Amniotic epithelial cell (primary cell): ENCODE measurements at places on chromosomes 11 and 22.
A peak's percentile ranks its signal among the peaks of the same experiment; 100 is the strongest.

DNA sequence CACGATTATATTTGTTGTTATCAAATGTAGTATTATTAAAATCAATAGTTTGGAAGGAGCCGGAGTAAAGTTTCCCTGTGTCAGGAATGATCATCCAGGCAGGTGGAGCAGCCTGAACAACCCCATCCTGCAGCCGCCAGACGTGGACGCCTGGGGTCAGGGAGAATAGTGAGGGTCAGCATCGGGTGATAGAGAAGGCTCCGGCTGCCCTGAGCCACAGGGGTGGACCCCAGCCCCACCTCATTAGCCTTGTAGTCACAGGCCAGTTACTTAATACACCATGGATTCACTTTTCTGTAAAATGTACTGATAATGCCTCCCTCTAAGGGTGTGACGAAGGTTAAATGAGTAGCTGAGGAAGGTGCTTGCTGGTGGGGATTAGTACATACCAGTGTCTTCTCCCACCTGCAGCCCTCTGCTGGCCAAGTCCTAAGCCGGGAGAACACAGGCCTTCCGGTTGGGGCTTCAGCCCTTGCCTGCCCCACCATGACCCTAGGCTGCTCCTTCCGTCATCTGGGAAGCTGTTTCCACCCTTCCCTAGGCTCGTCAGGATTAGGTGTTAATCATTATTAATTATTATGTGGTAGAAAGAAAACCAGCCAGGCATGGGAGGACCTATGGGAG is 14.9 kb downstream of the TMEM121B start:
- no peak for DNase-seq

DNA sequence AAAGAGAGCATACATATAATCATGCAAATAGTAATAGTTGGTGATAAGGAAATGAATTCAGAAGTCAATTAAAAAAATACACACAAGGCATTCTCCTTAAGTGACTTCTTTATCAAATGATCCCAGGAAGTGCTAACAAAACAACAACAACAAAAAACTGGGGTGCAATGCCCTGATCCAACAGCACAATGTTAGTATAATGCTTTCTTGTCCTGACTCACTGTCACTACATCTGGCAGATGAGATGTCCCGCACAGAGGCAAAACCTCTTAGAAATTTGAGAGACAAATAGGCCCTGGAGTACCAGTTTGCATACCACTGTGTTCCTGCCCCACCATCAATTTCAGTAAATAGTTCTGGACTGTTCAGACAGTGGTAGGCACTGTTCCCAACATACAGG is 11.0 kb upstream of the AMBRA1 start:
- no peak for DNase-seq

DNA sequence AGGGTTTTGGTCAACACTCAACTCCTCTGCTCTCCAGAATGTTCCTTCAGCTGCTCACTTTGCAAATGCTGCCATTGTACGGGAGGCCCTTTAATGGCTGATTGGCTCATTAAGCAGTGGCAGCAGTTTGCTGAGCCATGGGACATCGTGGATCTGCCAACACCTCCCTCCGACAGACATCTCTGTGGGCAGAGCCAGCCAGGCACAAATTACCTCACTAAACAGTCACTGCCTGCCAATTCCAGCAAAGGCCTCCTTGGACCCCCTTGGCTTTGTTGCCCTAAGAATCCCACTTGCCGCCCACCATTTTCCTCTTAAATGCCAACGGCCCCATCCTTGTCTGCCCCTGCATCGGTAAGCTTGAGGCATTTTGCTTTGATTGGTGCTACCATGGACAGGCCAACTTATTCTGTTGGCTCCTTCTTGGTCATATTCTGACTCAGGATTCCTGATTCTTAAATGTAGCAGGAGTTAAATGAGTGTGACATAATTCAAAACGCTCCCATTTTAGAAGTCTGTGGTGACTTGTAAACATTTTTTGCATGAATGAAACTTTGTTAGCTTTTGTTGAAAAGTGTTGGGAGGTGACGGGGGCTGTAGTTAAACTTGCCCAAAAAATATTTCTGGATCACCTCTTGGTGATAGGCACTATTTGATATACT is 57.5 kb upstream of the LMO2 start:
- DNase-seq, result no peak

- no peak for DNase-seq
These were observed at the start of gene NEFH for GRCh38 chr22:29479417-29480261. Gene NEFH, plus strand, starts transcription at chr22:29480218. Its CDS starts 45 bp downstream, at chr22:29480263.

DNA sequence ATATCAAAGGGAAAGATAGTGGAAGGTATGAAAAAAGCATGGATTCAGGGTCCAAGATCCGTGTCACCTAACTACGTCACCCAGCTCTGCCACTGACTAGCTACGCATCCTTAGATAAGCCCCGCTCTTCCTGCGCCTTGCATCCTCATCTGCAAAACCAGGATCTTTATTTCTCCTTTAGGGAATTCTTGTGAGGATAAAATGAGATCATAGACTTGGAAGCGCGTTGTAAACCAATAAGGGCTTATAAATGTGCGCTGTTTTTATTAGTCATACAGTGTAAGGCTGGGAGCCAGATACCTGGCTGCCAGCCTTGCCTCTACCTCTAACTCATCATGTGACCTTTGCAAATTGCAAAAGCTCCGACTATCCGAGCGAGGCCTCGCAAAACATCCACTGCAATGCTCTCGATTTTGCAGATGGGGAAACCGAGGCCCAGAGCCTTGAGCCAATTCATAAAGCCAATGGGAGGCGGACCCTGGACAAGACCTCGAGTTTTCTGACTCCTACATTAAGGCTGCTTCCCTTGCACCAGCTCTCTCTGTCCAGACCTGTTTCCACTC is 753 bp downstream of the PRPF19 start:
- DNase-seq, result peak; percentile 72

GRCh38 chr11:64624883-64625481 is 34.0 kb downstream of the SLC22A12 start:
- no peak for DNase-seq
